ENCODE measurements at places on chromosomes 6 and 20. TPM values are rescaled to one million over a fixed set of nuclear protein-coding genes. Genes with fewer than 3 reads are reported as not detected.

DNA sequence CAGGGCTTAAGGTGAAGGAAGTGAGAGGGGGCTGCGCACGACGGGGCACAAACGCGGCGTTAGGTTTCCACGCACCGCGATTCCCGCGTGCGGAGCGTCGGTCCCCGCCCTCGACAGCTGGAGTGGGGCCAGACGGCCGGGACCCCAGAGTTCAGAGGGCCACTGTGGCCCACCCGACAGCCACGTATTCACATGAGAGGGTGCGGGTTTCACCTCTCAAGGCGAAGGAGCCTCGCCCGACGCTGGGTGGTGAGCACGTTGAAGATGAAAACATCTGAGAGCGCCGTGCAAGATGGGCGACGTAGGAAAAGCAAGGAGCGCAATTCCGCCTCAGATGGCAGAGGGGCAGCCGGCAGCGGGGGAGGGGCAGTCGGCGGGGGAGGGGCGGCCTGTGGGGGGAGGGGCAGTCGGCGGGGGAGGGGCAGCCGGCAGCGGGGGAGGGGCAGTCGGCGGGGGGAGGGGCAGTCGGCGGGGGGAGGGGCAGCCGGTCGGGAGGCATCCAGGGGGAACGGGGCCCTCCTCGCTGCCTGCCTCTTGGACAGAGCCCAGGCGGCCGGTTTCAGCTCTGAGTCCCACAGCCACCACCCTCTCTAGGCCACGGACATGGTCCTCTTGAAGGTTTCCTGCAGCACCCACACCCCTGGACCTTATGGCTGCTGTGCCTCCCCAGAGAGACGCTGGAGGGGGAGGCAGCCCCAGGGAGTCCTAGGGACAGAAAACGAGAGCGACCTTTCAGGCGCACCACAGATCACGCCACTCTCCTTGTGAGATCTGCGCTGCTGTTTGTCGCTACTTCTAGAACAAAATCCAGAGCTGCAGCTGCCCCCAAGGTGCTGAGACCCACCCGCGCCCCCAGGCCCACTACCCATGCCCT lies 113.7 kb downstream of the DLL1 start:
- no peak overlapping the region for H3K4me3 ChIP-seq
- H3K27ac ChIP-seq, result no peak overlapping the region
- peaks cover 38% of the 10 kb centered on the region for H3K27me3 ChIP-seq
- no peaks in the 10 kb centered on the region for H3K36me3 ChIP-seq
- H3K4me1 ChIP-seq, result peaks cover 2% of the 10 kb centered on the region

Gene MEI4
- total RNA-seq, result not detected

- no peaks in the 10 kb centered on the region for H3K27me3 ChIP-seq
- H3K27ac ChIP-seq, result no peak overlapping the region
- H3K4me3 ChIP-seq, result no peak overlapping the region
- no peak for DNase-seq
- H3K36me3 ChIP-seq, result no peaks in the 10 kb centered on the region
Measured at GRCh38 chr6:143363299-143363698, 87.2 kb downstream of the ADAT2 start.

Gene ARID1B
- total RNA-seq, result 161 TPM

DNA sequence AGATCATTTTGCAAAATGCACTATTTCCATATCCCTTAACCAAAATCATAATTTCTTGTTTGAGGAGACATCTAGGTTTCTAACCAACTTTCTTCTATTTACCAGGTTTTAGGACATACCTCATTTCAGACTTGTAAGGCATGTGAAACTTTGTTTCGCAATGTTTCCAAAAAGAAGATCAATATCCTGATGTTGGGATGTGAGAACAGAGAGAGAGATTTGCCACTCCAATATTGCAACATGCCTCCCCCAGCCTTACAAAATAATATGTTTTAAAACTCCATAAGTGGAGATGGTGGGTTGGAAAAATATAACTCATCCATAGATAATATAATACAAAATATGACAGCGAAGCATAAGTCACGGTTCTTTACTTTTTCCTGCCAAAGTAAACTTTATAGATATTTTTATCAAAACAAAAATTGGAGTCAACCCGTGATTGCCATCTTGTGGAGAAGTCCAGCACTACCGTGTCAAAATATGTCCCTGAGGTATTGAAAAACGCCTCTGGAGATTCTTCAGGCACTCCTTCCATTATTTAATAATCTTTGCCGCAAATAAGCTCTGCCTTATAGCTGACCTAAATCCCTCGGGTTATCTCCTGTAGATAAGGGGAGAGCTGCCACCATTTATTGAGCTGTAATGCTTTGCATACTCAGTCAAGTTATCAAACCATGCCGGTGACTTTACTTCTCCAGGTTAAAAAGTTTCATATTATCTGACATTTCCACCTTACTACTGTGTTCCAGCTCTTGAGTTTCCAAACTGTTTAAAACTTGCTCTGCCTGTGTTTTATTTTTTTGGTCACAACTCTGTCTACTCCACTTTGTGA lies 534.2 kb downstream of the HACE1 start:
- H3K27me3 ChIP-seq, result no peaks in the 10 kb centered on the region
- H3K36me3 ChIP-seq, result no peaks in the 10 kb centered on the region
- DNase-seq, result no peak
- H3K4me3 ChIP-seq, result no peak overlapping the region
- H3K27ac ChIP-seq, result no peak overlapping the region

- H3K4me3 ChIP-seq, result no peak overlapping the region
- no peak for DNase-seq
- H3K27me3 ChIP-seq, result peaks cover 29% of the 10 kb centered on the region
- H3K27ac ChIP-seq, result no peak overlapping the region
- H3K36me3 ChIP-seq, result no peaks in the 10 kb centered on the region
Measured at GRCh38 chr6:28598757-28599686, 73.3 kb downstream of the GPX5 start.

Gene PTPRT
- total RNA-seq, result not detected

Gene ZC3H12D
- 48.2 TPM for total RNA-seq

GRCh38 chr6:149503872-149504271 lies 19.1 kb upstream of the ZC3H12D start:
- DNase-seq, result no peak
- H3K4me3 ChIP-seq, result no peak overlapping the region
- H3K4me1 ChIP-seq, result peaks cover 4% of the 10 kb centered on the region
- H3K27me3 ChIP-seq, result no peaks in the 10 kb centered on the region

Gene TAAR2
- total RNA-seq, result not detected

Gene DCDC2
- 0.13 TPM for total RNA-seq

DNA sequence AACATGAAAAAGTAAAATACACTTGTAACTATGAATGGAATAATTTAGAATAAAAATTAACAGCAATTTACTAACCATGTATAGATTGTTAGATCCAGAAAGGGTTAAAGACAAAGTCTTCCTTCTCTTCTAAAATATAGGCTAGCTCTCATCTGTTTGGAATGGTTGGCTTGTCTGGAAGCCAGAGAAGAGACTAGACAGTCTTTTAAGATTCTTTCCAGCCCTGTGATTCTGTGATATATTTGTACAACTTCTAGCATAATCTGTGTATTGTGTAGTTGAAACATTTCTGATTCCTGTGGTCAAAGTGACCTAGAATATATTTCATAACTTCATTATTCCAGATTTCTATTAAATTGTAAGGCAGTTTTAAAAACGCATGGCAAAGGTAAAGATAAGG lies 196.6 kb downstream of the UST start:
- H3K27me3 ChIP-seq, result no peaks in the 10 kb centered on the region
- no peaks in the 10 kb centered on the region for H3K4me1 ChIP-seq
- no peak overlapping the region for H3K27ac ChIP-seq
- no peaks in the 10 kb centered on the region for H3K36me3 ChIP-seq
- no peak overlapping the region for H3K4me3 ChIP-seq

Gene CLPSL2
- not detected for total RNA-seq

Gene ZNF334
- 0.26 TPM for total RNA-seq

GRCh38 chr6:170271771-170272314 lies 19.0 kb downstream of the DLL1 start:
- H3K4me1 ChIP-seq, result peaks cover 5% of the 10 kb centered on the region
- H3K27me3 ChIP-seq, result no peaks in the 10 kb centered on the region
- H3K4me3 ChIP-seq, result peak overlapping the region; percentile 85
- H3K27ac ChIP-seq, result peak overlapping the region; percentile 66

DNA sequence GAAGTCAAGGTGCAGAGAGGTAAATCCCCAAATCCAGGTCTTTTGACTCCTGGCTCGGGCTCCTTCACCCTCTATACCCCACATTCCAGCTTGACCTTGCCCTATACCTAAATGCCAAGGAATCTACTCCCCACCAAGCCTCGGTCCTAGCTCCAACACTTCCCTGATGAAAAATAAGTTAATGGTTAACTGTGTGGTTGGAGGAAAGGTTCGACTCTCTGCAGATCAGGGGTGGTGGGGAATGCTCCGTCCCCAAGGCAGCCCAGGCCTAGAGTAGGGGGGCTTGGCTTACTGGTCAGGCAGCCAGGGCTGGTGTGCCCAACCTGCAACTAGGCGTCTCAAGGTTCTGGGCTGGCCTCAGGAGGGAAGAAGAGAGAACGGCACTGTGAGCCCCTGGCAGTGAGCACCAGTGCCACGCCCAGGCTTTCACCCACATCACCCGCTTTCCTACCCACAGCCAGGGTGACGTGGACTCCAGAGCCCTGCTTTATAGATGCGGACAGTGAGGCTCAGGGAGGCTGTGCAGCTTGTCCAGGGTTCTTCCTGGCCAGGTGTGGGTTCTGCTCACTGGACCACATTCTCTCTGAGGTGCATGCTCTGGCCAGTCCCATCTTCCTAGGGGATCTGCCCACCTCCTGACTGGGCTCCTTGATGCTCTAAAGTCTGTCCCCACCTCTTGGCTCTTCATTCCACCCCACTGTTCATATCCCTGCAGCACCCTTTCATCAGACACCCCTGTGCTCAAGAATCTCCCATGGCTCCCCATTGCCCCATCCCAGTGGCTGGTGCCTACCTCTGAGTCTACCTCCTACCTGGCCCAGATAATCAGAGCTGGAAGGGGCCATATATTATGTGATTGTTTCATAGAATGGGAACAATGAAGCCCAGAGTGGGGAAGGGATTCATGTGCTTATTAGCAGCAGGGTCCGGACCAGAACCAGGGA lies 8.2 kb downstream of the SPDEF start:
- no peaks in the 10 kb centered on the region for H3K36me3 ChIP-seq
- H3K4me1 ChIP-seq, result no peaks in the 10 kb centered on the region

- no peaks in the 10 kb centered on the region for H3K27me3 ChIP-seq
- peaks cover 27% of the 10 kb centered on the region for H3K36me3 ChIP-seq
- H3K4me1 ChIP-seq, result peaks cover 18% of the 10 kb centered on the region
- no peak overlapping the region for H3K4me3 ChIP-seq
- DNase-seq, result peak; percentile 43
Measured at GRCh38 chr20:34536798-34537394, 20.7 kb downstream of the DYNLRB1 start.

DNA sequence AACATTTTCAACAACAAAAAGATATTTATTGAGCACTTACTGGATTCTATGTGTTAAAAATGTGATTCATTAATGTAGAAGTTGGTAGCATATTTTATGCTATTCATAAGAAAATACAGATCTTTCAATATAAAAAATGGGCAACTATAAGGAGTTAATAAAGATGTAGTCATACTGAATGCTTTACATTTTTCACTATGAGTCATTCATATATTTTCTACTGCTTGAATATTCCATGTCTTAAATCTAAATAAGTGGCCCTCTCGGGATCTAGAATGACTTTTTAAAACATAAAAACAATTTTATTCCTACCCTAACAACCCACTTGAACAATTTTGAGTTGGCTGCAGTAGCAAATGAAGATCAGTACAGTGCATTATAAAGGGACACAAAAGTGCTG lies 362.1 kb downstream of the PHF3 start:
- H3K27ac ChIP-seq, result no peak overlapping the region
- no peaks in the 10 kb centered on the region for H3K36me3 ChIP-seq
- no peak for DNase-seq
- no peaks in the 10 kb centered on the region for H3K27me3 ChIP-seq
- H3K4me1 ChIP-seq, result no peaks in the 10 kb centered on the region

DNA sequence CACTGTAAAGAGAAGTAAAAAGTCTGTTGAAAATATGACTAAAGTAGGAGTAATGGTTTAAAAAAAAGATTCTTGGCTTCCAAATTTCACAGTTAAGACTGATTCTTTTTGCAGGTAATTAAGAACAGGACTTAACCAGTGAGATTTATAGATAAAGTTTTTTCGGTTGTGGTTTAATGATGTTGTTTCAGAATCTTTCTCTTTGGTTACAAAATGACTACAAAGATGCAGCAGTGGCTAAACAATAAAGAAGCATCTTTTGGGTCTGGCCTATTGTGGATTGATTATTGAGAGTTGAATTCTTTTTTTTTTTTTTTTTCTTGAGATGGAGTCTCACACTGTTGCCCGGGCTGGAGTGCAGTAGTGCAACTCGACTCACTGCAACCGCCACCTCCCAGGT lies 109.7 kb downstream of the AKAP7 start:
- DNase-seq, result no peak
- H3K4me1 ChIP-seq, result no peaks in the 10 kb centered on the region
- no peaks in the 10 kb centered on the region for H3K27me3 ChIP-seq
- H3K4me3 ChIP-seq, result no peak overlapping the region
- H3K27ac ChIP-seq, result no peak overlapping the region

- no peaks in the 10 kb centered on the region for H3K4me1 ChIP-seq
- H3K4me3 ChIP-seq, result no peak overlapping the region
- DNase-seq, result no peak
- H3K27me3 ChIP-seq, result peaks cover 19% of the 10 kb centered on the region
- H3K27ac ChIP-seq, result no peak overlapping the region
- H3K36me3 ChIP-seq, result no peaks in the 10 kb centered on the region
Measured at GRCh38 chr6:11605507-11605905, 68.0 kb downstream of the TMEM170B start.

Gene AVP
- total RNA-seq, result 0.44 TPM

Gene PRL
- total RNA-seq, result 0.82 TPM

DNA sequence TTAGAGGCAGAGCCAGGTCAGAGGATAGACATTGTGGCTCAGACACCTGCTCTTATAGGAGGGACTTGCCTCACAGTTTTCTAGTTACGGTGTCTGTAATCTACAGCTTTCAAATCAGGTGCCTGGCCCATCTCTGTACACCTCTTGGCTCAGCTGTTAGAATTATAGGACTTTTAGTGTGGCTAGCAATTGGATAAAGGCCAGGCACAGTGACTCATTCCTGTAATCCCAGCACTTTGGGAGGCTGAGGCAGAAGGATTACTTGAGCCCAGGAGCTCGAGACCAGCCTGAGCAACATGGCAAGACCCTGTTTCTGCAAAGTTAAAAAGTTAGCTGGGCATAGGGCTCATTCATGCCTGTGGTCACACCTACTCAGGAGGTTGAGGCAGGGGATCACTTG lies 20.0 kb downstream of the BRPF3 start:
- no peaks in the 10 kb centered on the region for H3K4me1 ChIP-seq
- H3K36me3 ChIP-seq, result peaks cover 81% of the 10 kb centered on the region
- H3K27ac ChIP-seq, result no peak overlapping the region
- H3K27me3 ChIP-seq, result no peaks in the 10 kb centered on the region
- H3K4me3 ChIP-seq, result no peak overlapping the region

GRCh38 chr20:20546402-20546801 lies 166.0 kb downstream of the RALGAPA2 start:
- no peaks in the 10 kb centered on the region for H3K4me1 ChIP-seq
- no peak overlapping the region for H3K27ac ChIP-seq
- peaks cover 10% of the 10 kb centered on the region for H3K36me3 ChIP-seq
- H3K4me3 ChIP-seq, result no peak overlapping the region
- H3K27me3 ChIP-seq, result no peaks in the 10 kb centered on the region

Gene CGA
- not detected for total RNA-seq

All from T-cell (primary cell).